CD4-positive, alpha-beta T cell treated with Interferon gamma for 1 hour (primary cell): ENCODE measurements at places on chromosomes 4 and X.

DNA sequence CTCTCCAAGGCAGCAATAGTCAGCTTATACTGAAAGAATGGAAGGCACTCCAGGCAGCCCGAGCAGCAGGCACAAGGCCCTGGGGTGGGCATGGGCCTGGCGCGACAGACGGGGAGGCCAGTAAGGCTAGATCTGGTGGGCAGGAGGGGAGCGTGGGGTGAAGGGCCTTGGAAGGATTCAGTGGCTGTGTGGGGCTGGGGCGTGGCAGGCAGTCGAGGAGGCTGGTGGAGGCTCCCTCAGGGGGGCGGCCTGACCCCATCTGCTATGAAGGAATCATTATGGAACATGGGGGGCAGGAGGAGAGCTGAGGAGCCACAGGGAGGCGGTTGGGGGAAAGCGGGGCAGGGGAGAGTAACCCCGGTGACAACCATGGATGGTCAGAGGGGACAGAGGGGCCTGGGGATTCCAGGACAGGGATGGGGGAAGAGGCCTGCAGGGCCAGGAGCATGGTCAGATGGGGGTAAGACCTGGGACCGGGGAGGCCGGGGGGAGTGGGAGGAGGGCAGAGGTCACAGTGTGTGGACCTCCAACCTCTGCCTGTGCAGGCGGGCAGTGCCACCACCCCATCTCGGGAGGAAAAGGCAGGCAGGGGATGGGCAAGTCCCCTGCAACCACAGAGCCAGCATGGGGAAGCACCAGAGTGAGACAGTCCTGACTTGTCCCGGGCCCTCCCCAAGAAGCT, 70.3 kb downstream of the ACOX3 start:
- DNase-seq, result no peak

DNA sequence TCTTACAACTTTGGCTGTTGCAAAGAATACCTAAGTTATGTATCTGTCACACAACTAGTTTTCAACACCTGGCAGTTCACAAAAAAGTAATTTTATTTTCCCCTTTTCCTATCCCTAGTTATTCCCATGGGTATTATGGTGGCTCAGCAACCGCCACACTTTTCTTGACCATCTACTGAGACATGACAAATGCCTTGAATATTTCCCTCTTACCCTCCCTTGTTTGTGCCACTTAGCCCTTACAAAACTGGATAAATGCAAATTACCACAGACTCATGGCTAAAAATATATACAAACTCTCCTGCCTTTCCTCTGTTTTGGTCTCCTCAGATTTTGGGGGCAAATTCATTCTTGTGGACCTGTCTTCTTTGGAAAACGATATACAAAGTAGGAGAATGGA, 72.1 kb downstream of the AMOT start:
- no peak for DNase-seq

DNA sequence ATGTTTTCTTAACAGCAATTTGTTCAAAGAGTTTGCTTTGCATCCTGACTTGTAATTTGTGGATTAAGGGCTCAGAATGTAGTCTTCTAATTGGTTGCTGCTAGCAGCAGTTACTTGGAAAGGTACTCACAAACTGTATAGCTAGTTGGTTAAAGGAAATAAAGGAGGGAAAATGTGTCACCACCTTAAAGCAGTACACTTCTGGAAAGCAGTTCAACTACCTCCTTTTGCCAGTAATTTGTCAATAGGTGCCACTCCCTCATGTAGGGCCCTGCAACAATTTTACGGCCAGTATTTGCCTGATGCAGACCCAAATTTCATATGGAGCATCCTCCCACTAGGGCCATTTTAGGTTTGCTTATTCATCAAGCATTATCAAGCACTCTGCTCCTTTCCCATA, 20.8 kb downstream of the AMOT start:
- DNase-seq, result no peak

- no peak for DNase-seq
These were observed 246.3 kb downstream of the PDGFC start for GRCh38 chr4:156725257-156725656.

DNA sequence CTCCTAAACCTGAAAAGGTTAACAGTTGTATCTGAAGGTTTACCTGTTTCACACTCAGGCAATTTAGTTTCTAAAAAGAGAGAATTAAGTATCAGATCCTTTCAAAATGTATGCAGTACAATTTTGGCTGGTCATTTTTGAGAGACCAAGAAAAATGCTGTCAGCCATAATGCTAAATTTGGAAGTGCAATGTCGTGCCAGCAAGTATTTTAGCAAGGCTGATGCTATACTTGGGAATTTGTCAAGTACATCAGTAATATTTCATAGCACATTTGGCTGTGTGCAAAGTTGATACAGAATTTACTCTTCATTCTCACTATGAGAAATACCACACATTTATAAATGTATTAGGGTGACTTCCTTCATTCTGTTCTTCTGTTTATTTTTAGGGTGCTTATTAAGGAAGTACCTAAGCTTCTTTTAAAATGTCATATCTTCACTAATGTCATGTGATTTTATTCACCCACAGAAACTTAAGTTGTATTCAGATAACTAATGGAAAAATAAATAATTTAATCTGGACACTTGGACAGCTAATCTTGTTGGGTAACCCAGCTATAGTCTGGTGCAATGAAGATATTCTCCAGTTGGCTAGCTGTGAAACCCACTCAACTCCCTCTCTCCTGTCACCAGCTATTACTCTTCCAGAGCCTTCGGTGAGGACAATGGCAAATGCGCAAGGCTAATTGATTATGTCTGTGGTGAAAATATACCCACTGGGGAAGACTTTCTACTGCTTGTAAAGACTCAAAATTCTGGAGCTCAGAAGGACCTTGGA, 84.2 kb upstream of the TLL1 start:
- DNase-seq, result no peak

DNA sequence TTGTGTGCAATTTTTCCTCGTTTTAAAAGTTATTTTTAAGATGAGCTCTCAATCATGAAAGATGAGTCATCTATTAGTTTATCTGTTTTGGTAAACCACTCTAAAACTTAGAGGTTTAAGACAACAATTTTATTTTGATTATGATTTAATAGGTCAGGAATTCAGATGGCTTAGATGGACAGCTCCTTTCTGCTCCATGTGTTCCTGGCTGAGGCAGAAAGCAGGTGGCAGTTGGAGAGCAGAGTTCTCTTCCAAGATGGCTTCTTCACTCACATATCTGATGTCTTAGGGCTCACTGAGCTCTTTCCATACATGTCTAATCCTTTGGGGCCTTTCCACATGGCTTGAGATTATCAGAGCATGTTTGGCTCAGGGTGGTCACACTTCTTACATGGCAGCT, 48.3 kb upstream of the GRPR start:
- no peak for DNase-seq

- peak; percentile 83 for DNase-seq
These were observed at the start of gene DIAPH2 for GRCh38 chrX:96684339-96685209. DIAPH2 (plus strand) TSS chrX:96684842.

DNA sequence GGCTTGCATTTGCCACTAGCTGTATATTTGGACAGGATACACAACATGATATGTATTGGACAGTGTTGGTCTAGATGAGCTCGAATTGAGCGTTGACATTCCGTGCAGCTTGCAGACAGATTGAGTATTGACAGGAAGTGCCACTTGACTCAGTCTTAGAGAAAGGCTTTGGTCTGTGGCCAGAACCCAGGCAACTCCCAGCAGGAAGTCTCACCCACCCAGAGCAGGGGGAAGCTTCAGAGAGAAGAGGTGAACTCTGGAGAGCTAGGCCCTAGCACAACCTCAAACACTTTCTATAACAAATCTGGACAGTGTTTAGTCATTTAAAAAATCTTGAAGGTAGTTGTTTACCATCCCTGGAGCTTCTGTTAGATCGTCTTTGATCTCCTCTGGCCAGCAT, 280.5 kb downstream of the FBXW7 start:
- peak; percentile 45 for DNase-seq

- no peak for DNase-seq
These were observed 23.9 kb downstream of the SLC39A8 start for GRCh38 chr4:102321260-102321995.

DNA sequence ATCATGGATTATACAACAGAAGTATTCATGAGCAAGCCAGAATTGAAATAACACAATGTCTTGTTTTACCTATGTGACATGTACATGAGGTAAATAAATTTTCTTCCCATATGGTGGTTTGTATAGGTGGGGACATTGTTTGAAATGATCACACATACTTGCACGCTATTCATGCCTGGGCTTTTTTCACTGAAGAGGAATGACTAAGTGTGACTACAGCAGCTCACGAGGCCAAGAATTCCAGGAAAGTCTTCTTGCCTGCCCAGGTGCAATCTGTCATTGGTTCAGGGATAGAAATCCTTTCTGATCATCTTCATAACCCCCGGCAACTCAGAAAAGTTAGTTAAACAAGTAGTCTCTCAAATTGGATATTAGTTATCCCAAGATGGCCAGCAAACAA, 36.3 kb upstream of the AREG start:
- no peak for DNase-seq

DNA sequence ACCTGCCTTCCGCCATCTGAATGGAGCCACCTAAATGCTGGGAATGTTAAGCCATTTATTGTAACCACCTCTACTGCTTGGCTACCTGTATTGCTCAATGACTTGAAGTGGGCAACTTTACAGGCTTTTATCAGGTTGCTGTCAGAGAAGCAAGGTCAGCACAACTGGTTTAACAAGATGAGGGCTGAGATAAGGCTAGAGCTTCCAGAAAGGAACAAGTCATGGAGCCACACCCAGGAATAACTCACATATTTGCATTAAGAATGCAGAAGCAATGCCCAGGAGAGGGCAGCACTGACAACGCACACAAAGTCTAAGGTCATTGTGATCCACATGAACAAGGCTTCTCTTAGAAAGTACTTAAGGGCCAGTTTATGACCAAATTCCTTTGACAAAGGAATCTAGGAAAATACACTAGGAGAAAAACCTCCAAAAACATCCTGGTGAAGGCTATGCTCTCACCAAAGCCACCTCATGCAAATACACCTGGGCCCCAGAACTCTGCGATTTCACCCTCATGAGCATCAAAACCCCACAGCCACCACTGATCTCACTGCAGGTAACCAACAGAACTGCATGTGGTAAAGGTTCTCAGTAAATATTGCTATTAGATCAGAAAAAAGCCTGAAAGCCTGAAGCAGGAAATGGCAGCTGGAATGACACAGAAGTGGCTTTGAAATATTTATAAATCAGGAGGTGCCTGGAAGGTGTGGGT, 15.0 kb upstream of the STS start:
- peak; percentile 35 for DNase-seq

- DNase-seq, result no peak
These were observed 52.9 kb downstream of the TMEM150C start for GRCh38 chr4:82508806-82509428.

DNA sequence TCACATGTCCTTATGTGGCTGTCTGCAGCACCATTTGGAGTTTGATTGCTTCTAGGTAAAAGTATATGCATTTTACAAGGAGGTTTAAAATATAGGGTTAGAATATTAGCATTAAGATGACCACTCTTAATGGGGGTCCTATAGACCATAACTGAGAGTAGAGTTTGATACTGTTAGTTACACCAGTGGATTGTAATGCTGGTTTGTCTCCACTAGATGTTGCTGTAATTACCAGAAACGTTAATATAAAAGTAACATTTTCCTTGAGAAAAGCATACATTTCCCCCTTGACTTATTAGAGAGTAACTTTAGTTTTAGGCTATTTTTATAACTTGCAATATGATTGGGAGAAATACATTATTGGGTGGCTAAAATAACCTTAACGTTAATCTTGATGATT, 93.0 kb downstream of the ZXDA start:
- no peak for DNase-seq

GRCh38 chr4:153362184-153362583, 17.7 kb downstream of the MND1 start:
- no peak for DNase-seq

- DNase-seq, result no peak
These were observed 46.4 kb upstream of the KCTD8 start for GRCh38 chr4:44494810-44495701.

DNA sequence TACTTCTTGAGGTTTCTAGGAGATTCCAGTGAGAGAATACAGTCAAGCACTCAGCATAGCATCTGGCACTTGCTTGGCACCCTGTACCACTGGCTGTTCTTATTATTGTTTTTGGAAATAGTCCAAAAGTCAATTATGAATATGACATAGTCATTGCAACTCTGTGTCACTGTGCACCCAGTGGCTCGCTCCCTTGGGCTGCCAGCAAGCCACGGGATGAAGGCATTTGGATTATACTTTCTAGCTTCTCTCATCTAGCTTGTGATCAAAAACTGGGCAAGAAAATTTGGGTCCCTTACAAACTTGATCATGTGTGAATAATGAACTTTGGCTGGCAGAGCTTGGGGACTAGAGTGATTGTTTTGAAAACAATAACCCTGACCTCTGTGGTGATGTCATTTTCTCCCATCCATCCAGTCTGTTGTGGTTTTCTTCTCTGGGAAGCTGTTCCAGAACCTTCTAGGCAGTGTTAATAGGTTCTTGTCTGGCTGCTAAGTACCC, 32.7 kb upstream of the LIMCH1 start:
- no peak for DNase-seq

GRCh38 chrX:103183912-103184311, 31.0 kb upstream of the BEX4 start:
- no peak for DNase-seq

DNA sequence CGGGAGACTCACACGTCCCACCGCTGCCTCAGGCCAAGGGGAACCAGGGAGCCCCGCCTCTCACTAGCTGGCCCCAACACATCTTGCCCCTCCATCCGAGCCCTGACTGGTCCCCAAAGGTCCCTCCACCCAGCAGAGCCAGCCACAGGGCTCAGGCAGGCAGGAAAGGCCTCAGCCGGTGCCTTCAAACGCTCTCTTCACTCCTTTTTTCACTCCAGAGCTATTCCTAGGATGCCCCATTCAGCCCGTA, 1.5 kb upstream of the ARHGAP4 start:
- no peak for DNase-seq

GRCh38 chr4:39320381-39321115, 45.6 kb downstream of the RFC1 start:
- DNase-seq, result no peak

DNA sequence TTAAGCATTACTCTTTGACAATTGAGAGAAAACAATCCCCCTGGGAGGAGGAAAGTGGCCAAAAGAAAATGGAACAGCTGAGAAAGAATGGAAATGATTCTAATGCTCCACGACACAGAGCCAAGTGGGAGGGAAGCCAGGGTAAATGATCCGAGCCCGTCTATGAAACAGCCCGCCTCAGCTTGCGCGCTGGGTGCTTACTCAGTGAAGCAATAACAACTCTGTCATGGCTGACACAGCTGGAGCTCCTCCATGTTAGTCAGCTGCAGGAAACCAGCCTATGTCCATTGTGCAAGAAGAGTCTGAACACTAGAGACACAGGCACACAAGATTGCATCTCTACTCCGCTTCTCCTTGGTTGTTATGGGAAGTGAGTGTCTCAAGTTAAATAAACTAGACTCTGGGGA, 19.3 kb downstream of the NOA1 start:
- DNase-seq, result peak; percentile 43

DNA sequence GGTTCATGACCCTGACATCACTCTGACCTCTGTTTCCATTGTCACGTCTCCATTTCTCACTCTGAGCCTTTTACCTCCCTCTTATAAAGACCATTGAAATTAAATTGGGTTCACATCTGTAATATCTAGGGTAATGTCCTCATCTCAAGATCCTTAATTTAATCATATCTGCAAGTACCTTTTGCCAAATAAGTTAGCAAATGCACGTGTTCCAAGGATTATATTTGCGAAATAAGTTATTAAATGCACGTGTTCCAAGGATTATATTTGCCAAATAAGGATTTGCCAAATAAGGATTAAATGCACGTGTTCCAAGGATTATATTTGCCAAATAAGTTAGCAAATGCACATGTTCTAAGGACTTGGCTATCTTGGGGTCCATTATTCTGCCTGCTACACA, 938.0 kb downstream of the NLGN4X start:
- DNase-seq, result no peak

GRCh38 chr4:142861351-142861750, 15.2 kb upstream of the INPP4B start:
- DNase-seq, result no peak
